ENCODE measurements at places on chromosomes 6 and 20.

GRCh38 chr6:38676974-38677544 lies 25.9 kb downstream of the GLO1 start:
- DNase-seq, result no peak

DNA sequence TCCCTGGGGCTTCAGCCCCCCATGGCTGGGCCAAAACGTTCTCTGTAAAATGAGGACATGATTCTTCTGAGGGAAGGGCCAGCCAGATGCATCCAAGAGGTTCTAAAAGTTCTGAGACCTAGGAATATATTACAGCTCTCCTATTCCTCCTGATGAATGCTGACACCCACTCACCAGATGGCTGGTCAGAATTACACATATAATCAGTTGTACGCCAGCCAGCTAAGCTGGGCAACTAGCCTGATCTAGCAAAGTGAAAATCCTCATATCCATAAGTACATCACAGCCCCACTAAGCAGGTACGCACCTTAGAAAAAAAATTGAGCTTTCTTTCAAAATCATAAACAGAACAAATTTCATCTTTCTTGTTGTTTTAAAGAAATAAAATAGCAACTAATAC lies 34.8 kb downstream of the C6orf118 start:
- no peak for DNase-seq

DNA sequence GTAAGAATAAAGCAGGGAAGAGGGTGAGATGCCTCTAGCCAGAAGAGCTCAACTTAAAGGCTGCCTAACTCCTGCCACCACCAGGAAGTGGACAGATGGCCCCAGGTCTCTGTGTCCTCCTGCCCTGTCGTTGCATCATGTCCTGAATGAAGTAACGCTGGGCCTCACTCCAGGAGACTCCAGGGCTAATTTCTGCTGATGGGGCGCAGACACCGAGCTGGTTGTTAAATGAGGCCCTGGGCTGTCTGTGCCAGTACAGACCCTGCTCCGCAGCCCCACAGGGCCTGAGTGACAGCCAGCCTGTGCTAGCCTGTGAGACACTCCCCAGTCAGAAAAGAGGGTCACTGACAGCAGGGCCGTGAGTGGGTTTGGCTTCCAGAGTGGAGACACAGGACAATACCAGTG lies 6.5 kb downstream of the IP6K3 start:
- no peak for DNase-seq

DNA sequence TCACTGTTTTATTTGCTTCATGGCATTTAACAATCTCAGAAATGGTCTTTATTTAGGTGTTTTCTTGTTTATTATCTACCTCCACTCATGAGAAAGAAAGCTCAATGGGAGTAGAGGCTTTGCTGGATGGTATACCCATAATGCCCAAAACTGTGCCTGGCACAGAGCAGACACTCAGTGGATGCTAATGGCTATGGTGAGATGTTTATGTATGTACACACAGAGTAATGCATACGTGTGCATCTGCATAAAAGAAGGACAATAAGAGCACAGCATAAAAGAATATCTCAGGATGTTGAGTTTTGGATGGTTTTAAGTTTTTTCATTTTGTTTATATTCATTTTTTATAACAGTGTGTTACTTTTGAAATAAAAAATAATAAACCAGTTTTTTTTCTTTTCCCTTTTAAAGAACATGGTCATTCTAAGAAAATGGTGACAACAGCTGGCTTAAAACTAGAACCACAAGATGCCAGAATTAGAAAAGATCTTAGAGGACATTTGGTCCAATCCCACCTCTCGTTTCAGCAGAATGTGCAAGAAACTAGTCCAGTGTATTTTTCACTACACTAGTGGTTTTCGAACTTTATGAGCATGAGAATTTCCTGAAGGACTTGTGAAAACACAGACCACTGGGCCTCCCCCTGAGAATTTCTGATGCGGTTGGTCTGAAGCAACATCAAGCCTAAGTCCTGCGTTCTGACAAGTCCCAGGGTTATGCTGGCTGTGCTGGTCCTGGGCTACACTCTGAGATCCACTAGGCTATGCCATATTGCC lies 131.9 kb downstream of the FYN start:
- no peak for DNase-seq

- no peak for DNase-seq
Measured at GRCh38 chr20:44405257-44405656, 49.8 kb downstream of the HNF4A start.
